Stimulated activated CD8-positive, alpha-beta memory T cell treated with anti-CD3 and anti-CD28 coated beads, Interleukin-7, amount 100 ng/mL, for 1 hour (primary cell): ENCODE measurements at places on chromosomes 11 and 22.

DNA sequence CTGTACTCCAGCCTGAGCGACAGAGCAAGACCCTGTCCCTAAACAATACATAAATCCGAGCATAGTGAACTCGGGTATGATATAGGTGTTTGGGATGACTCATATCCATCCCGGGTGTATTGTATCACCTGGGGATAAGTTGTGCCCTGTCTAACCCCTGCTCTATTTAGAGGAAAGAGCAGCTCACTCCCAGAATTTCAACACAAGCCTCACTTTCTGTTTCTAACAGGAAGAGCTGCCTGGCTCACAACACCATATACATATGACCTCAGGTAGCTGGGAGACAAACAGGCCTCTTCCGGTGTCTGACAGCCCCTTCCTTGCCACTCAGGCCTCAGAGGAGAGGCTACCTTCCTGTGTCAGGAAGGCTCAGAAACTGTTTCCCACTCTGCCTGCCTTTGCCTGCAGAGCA lies 9.9 kb upstream of the MICALL1 start:
- no peak for DNase-seq

GRCh38 chr11:96256215-96257011 lies 86.6 kb downstream of the MAML2 start:
- DNase-seq, result no peak

GRCh38 chr11:61194981-61195695 lies 8.2 kb upstream of the PGA3 start:
- DNase-seq, result no peak

DNA sequence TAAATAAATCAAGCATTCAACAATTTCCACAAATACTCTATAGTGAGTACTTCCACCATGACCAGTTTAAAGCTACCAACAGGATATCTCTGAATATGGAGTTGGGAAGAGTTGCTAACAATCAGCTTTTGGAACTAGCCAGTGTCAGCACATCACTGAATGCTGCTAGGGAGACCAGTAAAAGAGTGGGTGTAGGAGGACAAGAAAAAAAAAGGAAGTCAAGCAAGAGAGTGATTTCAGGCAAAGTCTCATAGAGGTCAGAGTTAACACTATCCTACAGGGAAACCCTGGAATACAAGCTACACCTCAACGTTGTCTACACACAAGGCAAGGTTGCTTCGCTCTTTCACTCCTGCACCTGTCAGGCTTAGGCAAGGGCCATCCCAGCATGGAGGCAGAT lies 24.2 kb downstream of the EIF3F start:
- no peak for DNase-seq

GRCh38 chr22:44357966-44358465 lies 45.3 kb upstream of the SHISAL1 start:
- no peak for DNase-seq

DNA sequence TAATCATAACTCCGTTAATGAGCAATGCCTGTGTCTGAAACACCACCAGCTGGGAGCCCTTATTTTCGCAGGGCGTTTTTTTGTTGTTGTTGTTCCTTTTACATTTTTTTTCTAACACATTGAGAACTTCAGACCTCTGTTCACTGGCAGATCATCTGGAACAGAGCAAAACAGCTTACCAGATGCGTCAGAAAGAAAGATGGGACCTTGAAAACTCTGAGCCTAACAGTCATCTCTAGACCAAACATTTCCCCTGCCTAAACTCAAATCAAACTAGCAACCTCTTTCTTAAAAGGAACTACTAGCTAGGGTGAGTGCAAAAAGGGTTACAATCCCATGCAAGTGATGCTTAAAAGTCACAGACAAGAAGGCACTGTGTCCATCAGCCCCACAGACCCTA lies 93.2 kb downstream of the PLEKHA7 start:
- no peak for DNase-seq

DNA sequence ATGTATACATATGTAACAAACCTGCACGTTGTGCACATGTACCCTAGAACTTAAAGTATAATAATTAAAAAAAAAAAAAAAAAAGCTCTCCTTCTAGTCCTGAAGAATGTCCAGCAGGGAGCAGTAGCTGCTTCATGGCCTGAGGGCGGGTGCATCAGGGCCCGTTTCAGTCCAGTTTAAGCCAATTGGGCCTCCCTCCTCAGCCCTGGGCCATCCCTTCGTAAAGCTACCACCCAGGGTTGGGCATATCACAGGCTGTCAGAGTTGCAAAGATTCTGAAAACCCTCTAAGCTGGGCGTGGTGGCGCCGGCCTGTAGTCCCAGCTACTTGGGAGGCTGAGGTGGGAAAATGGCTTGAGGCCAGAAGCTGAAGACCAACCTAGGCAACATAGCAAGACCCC lies 5.4 kb downstream of the TMPRSS13 start:
- no peak for DNase-seq

DNA sequence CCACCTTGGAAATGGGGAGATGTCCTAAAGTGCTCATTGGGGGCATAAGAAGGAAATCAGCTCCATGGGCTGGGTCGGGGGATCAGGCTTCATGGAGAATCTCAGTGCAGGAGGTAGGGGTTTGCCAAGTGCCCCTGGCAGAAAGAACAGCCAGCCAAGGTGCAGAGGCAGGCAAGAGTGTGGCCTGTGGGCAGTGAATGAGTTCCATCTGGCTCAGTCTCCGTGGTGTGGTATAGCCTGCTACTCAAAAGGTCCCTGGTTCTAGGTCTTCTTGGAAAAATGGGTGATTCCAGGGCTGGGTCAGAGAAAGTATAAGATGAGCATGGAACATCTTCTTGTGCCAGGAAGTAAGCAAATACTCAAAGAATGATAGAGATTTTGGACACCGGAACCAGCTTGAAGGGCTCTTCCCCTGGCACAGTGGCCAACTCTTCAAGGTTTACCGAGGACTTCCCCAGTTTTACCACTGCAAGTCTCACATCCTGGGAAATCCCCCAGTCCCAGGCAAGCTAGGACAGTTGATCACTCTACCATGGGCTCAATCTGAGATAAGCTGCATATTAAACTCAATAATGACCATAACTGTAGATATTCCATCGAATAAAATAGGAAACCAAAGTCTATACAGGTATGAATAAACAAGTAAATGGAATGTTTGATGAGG lies 10.6 kb upstream of the ARAP1 start:
- no peak for DNase-seq

DNA sequence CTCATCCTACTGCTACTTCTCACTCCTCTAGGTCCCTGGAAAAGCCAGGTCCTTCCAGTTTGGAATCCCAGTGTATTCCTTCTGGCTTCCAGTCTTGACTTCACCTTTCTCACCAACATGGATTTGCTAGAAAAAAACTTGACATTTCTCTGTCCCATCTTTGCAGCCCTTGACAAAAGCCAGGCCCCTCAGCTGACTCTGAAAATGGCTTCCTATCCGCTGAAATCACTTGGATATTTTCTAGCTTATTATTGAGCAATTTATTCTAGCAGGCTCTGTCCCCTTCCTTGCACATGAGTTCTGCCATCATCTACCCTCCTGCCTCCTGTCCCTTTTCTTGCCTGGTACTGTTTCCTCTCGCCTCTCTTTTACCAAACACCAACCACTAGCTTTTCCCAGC lies 427.2 kb downstream of the BUD13 start:
- no peak for DNase-seq

DNA sequence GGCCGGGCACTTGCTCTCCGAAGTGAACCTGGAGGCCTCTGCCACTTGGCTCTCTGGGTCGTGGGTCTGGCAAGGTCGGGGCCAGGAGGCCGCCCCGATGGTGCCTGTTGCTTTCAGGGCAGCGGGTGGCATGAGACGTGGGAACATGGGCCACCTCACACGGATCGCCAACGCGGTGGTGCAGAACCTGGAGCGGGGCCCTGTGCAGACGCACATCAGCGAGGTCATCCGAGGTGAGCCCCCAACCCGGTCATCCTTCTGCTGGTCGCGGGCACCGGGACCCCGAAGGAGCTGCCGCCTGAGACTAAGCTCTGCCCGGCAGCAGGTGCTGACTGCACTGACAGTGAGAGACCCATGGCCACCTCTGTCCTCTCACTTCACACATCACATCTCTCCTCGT lies 40.0 kb downstream of the SBF1 start:
- no peak for DNase-seq

DNA sequence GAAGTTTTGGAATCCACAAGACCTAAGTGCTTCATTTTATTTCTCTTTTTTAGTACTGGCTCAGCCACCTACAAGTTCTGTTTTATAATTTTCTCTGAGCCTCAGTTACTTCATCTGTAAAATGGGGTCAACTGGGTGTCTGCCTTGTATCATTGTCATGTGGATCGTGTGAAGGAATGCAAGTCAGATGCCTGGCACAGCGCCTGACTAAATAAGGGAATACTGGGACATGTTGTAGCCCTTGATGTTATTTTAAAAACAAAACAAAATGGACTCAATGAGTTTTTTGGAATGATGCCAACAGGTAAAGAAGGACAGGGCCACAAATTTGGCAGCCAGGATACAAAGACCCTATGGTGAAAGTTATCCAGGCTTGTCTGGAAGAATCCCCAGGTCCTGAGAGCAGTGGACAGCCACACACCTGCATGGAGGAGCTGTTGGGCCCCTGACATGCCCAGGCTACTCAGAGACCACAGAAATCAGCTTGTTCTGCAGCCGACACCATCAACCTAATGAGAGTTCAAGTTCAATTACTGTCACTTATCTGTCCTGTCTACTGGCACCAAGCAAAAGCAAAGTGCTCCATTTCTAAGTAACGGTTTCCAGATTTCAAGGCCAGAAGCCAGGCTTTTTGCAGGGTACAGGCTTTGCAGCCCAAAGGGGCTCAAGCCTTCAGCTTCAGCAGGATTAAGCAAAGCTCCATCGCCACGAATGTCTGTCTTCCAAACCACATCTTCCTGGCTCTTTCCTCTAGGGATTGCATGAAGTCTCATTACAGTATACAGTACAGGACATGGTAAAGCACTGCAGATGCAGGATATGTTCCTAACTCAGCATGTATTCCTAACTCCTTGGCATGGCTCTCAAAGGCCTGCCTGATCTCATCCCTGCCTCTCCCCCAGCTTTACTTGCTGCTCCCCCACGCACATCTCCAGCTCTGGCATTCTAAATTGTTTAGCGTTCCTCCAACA lies 18.4 kb downstream of the DKK3 start:
- no peak for DNase-seq

- no peak for DNase-seq
These were observed 78.3 kb downstream of the SLC17A6 start for GRCh38 chr11:22416462-22416861.

- no peak for DNase-seq
These were observed 26.9 kb upstream of the CAT start for GRCh38 chr11:34411791-34412190.

DNA sequence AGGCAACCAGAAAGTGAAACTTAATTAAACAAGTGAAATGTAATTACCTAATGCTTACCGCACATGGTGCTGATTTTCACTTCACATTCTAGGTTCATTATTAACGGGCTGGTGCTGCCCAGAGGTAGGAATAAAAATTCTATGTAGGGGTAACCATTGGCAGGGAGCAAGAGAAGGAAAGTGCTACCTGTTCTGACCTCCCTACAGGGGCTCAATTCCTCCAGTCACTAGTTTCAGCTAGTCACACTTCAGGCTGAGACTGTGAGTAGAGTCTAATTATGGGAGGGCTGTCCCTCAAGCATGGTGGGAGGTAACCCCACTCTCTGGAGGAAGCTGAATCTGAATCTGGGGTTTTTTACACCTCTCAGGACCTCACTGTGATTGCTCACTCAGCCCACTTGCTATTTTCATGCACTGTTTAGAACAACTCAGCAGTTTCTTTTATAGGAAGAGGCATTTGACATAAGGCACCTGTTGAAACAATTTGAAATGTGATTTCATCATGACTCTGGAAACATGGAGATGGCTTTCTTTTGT lies 75.4 kb downstream of the MAML2 start:
- DNase-seq, result no peak

DNA sequence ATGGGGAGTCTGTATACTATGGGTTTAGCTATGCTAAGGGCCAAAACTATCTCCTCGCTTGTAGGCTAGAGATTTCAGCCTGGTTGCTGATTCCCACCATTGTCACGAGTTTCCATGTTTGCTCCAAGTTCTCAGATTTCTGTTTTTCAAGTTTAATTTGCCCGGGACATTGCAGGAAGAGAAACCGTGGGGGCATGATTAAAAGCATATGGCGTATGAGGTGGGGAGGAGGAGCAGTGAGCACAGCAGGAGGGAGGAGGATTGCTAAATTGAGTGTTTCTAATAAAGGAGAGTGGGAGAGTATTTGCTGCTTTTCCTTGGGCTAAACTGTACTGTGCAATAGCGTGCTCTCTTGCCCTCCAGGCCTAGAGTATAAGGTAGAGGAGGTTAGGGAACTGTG lies 558.4 kb downstream of the METTL15 start:
- DNase-seq, result no peak

DNA sequence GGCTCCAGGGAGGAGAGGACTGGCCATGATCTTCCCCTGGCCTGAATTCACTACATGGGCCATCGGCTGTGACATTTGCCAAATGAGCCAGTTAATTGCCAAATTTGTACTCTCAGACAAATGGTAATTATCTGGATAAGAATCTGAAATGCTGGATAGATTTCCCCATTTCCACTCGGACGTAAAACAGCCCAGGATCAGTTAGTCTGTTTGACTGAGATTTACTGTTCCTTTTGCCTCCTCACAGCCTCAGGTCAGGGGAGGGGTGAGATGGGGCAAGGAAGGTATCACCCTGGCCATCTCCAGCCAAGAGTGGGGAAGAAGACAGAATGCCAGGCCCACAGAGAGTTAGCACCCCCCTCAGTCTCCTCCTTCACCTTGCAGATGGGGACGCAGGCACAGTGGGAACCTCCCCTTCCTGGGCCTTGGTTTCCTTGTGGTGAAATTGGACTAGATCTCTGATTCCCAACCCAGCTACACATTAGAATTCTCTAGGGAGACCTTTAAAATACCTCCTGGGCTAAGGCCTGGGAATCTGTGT lies 5.2 kb downstream of the TRIM29 start:
- no peak for DNase-seq

GRCh38 chr11:48043991-48044512 lies 63.7 kb downstream of the PTPRJ start:
- DNase-seq, result no peak

DNA sequence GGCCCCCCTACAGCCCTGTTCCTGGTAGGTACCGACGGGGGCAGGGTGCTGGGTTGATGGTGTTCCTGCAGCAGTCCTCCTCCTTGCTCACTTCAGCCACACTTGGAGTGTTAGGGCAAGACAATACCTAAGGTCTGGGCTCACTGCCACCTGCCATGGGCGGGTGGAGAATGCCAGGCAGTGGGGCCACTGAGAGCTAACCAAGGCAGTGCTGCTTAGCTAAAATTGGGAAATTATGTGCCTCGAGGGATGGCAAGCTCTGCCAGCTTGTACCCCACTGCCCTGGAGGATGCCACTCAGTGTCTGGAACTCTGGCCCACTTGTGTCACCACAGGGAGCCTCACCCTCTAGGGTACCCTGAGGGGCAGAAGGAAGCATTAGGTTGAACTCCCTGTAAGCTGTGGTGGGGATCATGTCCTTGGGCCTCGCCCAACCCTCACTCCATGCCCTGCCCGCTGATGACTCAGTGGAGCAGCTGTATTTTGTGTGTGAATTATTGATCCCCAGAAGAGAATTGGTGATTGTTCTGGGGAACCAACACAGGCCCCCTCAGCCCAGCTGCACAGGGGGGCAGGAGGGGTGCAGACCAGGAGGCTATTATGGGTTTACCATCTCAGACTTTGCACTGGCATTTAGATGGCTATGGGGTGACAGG lies 17.7 kb downstream of the PHLDB1 start:
- DNase-seq, result no peak

- no peak for DNase-seq
These were observed 839 bp downstream of the CBY1 start for GRCh38 chr22:38657045-38657909.
